ENCODE measurements at places on chromosomes 12 and 14.

DNA sequence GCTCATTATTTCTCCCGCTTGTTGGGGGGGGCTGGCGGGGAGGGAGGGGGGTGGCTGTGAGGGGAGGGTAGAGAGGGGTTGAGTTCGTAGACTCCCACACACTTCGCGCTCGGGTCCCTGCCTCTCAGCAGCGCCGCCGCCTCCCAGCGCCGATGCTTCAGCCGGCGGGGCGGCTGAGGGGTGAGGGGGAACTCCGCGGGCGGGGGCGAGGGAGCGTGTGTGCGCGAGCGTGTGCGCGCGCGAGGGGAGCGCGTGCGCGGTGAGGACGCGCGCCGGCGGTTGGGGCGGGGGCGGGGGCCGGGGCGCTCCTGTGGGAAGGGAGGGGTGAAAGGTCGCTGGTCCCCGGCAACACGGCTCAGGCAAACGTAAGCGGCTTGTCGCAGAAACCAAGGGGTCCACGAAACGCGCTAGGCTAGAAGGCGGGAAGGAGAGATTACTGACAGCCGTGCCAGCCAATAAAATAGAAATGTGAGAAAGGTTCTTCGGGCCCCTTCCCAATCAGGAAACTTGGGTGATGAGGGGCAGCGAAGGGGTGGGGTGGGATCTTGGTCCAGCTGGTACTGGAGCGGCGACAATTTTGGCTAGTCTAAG, 343 bp upstream of the NOVA1 start:
- DNase-seq, result no peak

- no peak for DNase-seq
Measured at GRCh38 chr12:93601591-93601990, 29.1 kb downstream of the SOCS2 start.

DNA sequence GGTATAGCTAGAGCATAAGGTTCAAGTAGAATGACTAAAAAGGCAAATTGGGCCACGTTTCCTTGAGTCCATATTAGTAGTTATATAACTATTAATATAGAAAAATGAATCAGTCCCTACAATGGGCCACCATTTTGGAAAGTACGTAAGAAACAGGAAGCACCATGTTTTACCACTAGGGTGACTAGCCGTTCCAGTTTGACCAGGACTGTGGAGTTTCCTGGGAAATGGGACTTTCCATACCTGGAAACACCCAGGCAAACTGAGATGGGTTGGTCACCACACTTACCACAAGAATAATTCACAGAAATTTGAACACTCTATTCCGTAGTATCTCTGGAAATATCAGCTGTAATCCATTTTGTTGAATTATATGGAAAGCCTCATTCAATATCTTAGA, 2.1 kb upstream of the MAGOHB start:
- DNase-seq, result no peak

DNA sequence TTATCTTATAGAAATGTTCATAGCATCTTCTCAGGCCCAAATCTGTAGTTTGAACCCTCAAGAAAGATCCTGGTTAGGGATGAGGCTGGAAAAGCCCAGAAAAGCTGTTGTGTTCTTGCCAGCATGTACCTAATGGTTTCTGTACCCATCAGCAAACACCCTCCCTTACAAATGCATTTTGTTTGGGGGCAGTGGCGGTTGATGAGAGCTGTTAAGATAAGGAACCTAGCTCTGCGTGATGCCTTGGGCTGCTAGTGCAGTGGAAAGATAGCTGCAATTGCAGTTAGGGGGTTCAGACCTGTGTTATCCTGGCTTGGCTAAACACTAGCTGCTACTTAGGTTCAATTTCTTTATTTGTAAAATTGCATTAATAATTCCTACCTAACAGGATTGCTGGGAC, 3.6 kb downstream of the TPH2 start:
- DNase-seq, result no peak

DNA sequence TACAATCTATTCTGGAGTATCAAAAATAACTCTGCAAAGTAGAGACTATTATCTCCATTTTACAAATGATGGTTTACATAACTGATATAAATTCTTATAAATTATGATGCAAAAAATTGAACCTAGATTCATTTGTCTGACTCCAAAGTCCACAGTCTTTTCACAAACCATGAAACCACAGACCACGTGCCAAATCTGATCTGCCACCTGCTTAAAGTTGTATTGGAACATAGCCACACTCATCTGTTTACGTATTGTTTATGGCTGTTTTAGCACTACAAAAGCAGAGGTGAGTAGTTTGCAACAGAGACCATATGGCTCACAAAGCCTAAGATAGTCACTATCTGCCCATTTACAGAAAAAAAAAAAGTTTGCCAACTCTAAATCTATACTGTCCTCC, 105.3 kb downstream of the KCNH5 start:
- DNase-seq, result no peak

- no peak for DNase-seq
Measured at GRCh38 chr12:92208613-92209121, 63.0 kb upstream of the BTG1 start.

DNA sequence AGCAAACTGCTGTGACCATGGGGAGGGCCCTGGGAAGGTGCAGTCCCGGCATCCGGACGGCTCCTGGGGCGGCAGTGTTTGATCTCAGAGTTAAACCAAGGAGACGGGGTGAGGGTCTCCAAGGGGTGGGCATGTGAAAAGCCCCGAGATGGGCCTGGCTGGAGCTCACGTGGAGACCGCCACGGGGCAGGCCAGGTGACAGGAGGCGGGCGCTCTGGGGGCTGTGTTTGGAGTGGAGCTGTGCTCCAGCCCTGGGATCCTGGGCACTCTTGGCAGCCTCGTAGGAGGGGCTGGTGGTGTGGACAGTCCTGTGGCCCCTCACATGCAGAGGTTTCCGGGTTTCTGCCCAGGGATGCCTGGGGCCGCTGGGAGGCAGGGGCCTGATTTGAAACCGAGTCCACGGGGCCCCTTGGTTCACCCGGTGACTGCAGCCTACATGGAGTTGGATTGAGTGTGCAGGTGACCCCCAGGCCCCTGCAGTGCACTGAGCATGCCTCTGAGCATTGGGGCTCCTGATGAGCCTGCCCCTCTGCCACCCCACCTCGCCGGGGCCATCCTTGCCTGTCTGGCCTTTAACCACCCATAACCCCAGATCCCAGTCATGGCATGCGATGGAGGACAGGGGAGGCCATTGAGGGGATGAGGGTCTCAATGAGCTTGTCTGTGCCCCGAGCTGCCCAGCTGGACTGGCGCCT, 8.4 kb downstream of the KIF26A start:
- no peak for DNase-seq

GRCh38 chr12:110907583-110907982, 12.8 kb downstream of the MYL2 start:
- no peak for DNase-seq

GRCh38 chr12:120216742-120217605, 16.1 kb upstream of the RPLP0 start:
- DNase-seq, result no peak

All from activated CD4-positive, alpha-beta T cell treated with anti-CD3 and anti-CD28 coated beads for 1 hour (primary cell).